ENCODE measurements at places on chromosomes 6 and 20.

GRCh38 chr6:27505209-27506027 is 32.5 kb upstream of the ZNF184 start:
- peak; percentile 2 for DNase-seq

- no peak for DNase-seq
These were observed 34.9 kb upstream of the LOC128125822 start for GRCh38 chr6:63537201-63537958.

DNA sequence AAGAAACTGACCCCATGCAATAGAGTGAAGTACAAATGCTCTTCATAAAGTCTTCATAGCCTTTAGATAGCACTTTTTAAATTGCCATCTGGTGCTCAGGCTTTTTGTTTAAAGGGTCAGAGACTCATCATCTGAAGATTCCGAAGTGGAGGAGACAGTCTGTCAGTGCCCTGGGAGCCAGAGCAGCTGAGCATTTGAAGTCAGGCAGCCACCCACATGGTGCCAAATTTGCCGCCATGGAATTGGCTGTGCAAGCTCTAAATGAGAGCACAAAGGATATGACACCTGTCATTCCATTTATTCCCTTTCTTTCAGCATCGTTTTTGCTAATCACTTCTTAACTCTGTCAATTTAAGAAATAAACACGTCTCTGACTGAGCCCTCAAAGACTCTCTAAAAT is 32.8 kb upstream of the CEP162 start:
- DNase-seq: no peak

DNA sequence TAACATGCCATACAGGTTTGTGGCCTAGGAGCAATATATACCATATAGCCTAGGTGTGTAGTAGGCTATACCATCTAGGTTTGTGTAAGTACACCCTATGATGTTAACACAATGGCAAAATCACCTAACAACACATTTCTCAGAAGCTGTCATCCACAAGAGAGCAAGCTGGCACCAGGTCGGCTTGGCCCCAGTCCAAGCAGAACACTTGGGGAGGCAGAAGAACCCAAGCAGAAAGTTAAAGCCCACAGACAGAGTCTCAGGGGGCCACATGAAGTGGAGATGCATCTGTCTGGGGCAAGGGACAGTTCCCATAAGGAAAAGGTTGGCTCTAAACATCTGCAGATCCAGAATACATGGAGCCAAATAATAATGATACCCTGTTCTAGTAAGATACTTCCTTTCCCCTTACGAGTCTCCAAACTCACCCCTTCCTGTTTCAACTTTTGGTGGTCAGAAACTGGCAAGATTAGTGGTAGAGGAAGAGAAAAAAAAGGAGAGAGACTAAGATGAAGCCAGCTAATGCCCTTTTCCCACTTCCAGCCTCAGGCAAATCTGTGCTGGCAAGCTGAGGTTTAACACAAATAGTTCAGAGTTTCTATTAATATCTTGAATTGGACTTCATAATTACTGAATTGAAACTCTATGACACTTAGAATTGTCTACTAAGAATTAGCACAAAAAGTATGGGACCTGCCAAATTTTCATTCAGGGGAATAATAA is 29.5 kb downstream of the TCF21 start:
- DNase-seq: no peak

GRCh38 chr6:157510323-157511188 is 129.6 kb downstream of the ZDHHC14 start:
- DNase-seq: no peak
